Tongue (tissue), 3 donors: ENCODE measurements at places on chromosomes 2 and 18. TPM values are rescaled to one million over a fixed set of nuclear protein-coding genes. Genes with fewer than 3 reads are reported as not detected.

The WNT6 gene
- total RNA-seq = 1.9 TPM

The MEP1B gene
- total RNA-seq = 0.10 TPM

The ARHGAP15 gene
- 32.2 TPM for total RNA-seq

The MDH1B gene
- 0.21 TPM for total RNA-seq

The ANKRD30BL gene
- 0.31 TPM for total RNA-seq

The VWC2L gene
- total RNA-seq = not detected

The NEB gene
- total RNA-seq = 2,139 TPM

The SULT1C4 gene
- 34.4 TPM for total RNA-seq

The AFF3 gene
- 18.0 TPM for total RNA-seq

The CYP27A1 gene
- total RNA-seq = 19.8 TPM

The MFSD6 gene
- total RNA-seq = 33.5 TPM

The ITGA6 gene
- 200 TPM for total RNA-seq

The ATP6V1B1 gene
- total RNA-seq = 4.3 TPM

The TUBA4B gene
- not detected for total RNA-seq

The GPAT2 gene
- total RNA-seq = 2.8 TPM

The ACADL gene
- total RNA-seq = 8.6 TPM

The SCG2 gene
- total RNA-seq = 2.4 TPM

The EVA1A gene
- 9.7 TPM for total RNA-seq

The ADD2 gene
- 2.8 TPM for total RNA-seq

The TRIP12 gene
- 241 TPM for total RNA-seq

The CPO gene
- total RNA-seq = 1.6 TPM

The PCARE gene
- total RNA-seq = 3.3 TPM

The EFEMP1 gene
- 75.8 TPM for total RNA-seq

The CXCR1 gene
- 0.31 TPM for total RNA-seq

The FOXD4L1 gene
- not detected for total RNA-seq

The TOGARAM2 gene
- 0.82 TPM for total RNA-seq

The VSNL1 gene
- total RNA-seq = 20.6 TPM

The EMX1 gene
- not detected for total RNA-seq

The SCYGR4 gene
- not detected for total RNA-seq

The MC4R gene
- 0.21 TPM for total RNA-seq

The CRYGC gene
- total RNA-seq = not detected

The FAM161A gene
- 7.5 TPM for total RNA-seq

The GPR55 gene
- total RNA-seq = not detected

The CHRNA1 gene
- 47.4 TPM for total RNA-seq

The UBXN4 gene
- total RNA-seq = 89.9 TPM

The LHCGR gene
- 0.51 TPM for total RNA-seq

The MCFD2 gene
- 55.7 TPM for total RNA-seq

The TMEM247 gene
- not detected for total RNA-seq

The CHRNG gene
- 19.5 TPM for total RNA-seq

The NABP1 gene
- 7.6 TPM for total RNA-seq

The B3GNT2 gene
- 17.0 TPM for total RNA-seq

The GCA gene
- 37.4 TPM for total RNA-seq

The DYNAP gene
- total RNA-seq = not detected

The SLC11A1 gene
- 6.8 TPM for total RNA-seq

The LOXHD1 gene
- 3.4 TPM for total RNA-seq

The TEKT4 gene
- total RNA-seq = not detected

The BCL11A gene
- total RNA-seq = 19.9 TPM

The POU3F3 gene
- total RNA-seq = not detected

The CD302 gene
- total RNA-seq = 24.5 TPM

The EMILIN1 gene
- total RNA-seq = 82.0 TPM

The HS6ST1 gene
- 26.8 TPM for total RNA-seq

The DPP4 gene
- 3.2 TPM for total RNA-seq

The CCT4 gene
- total RNA-seq = 117 TPM

The SERPINB12 gene
- 2.6 TPM for total RNA-seq

The SATB2 gene
- total RNA-seq = 23.1 TPM

The ASAP2 gene
- 29.5 TPM for total RNA-seq

The MRPL19 gene
- total RNA-seq = 56.8 TPM

The CNNM3 gene
- total RNA-seq = 17.1 TPM
